ENCODE measurements at places on chromosomes 12 and 14.

DNA sequence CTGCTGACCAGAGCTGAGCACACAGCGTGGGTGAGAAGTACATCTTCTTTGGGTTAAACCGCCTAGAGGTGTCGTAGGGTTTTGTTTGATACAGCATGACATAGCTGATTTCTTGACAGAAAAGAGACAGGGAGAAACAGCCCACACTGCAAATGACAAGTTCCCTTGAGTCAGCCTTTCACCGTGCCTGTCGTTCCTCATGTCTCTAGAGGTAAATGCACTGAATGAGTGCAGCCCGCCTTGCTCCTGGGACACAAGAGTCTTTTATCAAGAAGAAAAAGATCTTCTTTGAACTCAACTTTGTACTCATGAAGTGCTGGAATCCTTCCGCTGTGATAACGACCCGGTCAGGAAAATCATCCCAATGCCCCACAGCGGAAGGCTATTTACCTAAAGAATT lies 77.6 kb downstream of the TMEM132D start:
- DNase-seq: no peak

GRCh38 chr12:2101771-2102170 lies 49.0 kb downstream of the CACNA1C start:
- no peak for DNase-seq

GRCh38 chr12:16583969-16584745 lies 21.8 kb downstream of the LMO3 start:
- no peak for DNase-seq

GRCh38 chr12:3329361-3329760 lies 161.6 kb upstream of the PRMT8 start:
- no peak for DNase-seq

DNA sequence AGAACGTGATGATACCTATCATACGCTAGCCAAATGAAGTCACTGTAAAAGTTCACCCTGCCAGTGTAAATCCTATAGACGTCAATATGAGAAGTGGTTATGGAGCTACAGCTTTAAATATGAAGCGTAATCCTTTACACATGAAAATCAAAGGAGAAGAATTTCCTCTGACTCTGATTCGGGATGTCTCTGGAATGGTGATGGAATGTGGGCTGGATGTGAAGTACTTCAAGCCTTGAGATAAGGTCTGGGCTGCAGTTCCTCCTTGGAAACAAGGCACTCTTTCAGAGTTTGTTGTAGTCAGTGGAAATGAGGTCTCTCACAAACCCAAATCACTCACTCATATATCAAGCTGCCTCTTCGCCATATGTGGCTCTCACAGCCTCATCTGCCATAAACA lies 53.1 kb upstream of the NAP1L1 start:
- DNase-seq: no peak

- no peak for DNase-seq
Measured at GRCh38 chr14:104092931-104093365, 7.4 kb downstream of the ASPG start.

DNA sequence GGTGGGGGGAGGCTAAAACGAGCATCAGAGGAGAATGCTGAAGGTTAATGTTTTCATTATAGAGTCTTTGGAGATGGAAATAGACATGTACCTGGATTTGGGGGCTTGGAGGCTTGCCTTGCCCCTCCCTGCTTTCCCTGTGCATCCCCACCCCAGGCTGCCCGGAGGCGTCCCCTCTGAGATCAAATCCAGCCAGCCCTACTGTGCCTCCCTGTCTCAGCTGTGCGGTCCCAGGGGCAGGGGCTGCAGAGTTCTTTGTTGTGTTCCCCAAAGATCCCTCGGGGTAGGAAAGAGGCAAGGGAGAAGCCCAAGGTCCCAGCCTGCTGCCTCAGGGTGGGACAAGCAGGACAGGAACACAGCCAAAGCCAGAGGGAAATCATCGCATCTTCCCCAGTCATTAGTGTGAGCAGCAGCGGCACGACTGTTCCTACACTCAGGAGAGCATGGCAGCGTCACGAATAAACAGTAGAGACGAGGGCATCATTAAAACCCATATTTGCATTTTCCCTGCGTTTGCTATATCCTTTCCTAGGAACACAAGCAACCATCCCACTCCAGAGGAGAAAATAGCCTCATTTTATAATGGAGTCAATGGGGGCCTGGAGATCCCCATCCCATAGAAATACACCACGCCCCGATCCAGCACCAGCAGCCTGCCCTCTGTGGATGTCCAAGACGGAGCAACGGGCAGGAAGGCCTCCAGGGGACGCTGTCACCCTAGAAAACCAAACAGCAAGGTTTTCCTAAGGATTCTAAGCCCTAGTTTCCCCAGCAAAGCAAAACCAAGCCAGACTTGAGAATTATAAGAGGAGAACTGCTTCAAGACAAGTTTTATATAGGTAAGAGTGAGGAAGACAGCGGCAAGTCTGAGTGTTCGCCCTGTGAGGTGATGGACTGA lies 32.4 kb downstream of the ANO2 start:
- DNase-seq: no peak

- DNase-seq: no peak
Measured at GRCh38 chr12:113200021-113200797, 14.7 kb downstream of the RITA1 start.

DNA sequence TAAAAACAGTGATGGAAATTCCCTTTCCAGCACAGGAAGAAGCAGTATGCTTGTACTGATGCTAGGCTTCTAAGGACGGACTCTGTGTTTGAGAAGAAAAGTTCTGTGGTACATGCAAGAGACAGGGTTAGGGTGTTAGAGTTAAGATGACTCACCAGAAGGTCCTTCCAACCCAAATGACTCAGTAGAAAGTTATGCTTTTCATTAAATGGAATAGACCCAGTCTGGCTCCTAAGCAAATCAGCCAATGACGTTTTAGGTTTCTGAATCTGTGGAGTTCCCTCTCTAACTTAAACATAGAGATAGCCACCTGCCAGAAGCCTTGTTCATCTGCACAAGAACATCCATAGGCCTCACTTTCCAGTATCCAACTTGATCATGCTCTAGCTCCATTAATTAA lies 5.7 kb downstream of the PTHLH start:
- DNase-seq: no peak

DNA sequence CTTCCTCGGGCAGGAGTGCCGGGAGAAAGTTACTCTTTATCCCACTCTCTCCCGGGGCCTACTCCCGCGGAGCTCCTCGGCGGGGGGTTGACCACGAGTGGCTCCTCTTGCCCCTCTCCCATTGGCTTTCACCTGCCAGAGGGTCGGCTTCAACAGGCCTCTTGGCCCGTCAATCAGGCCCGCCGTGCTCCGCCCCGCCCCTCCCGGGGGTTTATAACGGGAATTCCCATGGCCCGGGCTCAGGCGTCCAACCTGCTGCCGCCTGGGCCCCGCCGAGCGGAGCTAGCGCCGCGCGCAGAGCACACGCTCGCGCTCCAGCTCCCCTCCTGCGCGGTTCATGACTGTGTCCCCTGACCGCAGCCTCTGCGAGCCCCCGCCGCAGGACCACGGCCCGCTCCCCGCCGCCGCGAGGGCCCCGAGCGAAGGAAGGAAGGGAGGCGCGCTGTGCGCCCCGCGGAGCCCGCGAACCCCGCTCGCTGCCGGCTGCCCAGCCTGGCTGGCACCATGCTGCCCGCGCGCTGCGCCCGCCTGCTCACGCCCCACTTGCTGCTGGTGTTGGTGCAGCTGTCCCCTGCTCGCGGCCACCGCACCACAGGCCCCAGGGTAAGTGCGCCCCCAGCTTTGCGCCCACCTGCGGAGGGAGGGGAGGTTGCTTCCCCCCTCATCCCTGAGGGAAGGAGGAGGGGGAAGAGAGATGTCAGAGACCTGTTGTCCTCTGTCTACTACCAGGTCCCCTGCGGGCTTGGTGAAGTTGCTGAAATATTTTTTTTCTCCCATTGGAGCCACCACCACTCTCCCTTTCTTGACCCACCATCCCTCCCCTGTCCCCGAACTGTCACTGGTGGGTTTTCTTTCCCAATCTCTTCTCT lies at the start of gene SMOC1:
SMOC1 (plus strand) TSS at position 242 of the 869 bp plus-strand sequence; CDS start at position 505, 263 bp downstream.
- DNase-seq: peak; percentile 79

- DNase-seq: no peak
Measured at GRCh38 chr14:32697704-32698103, 241.0 kb upstream of the NPAS3 start.

DNA sequence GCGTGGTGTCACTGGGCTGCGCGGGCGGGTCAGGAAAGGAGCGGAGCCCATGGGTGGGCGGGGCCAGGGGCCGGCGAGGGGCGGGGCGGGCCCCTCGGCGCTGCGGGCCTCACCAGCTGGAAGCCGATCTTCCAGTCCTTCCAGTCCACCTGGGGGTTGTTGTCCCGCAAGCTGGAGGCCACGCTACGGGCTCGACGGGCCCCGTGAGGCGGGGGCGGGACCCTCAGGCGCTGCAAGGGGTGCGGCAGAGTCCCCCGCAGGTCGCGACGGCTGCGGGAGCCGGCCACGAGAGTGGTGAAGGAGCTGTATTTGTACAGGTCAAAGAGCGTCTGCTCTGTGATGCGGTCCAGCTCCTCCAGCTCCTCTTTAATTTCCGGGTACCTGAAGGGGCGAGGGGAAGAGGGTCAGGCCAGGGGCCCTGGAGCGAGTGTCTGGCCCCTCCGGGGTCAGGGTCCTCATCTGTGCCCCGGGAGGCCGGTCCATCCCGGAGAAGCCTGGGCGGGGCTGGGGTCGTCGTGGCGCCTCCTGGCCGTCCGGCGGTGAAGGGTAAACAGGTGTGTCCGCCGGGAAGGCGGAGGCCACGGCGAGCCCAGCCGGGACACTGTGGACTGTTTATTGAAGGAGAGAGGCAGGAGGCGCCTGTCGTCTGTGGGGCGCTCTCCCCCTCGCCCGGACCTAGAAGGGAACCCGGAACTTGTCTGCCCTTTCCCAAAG lies 11.9 kb downstream of the SCNN1A start:
- no peak for DNase-seq

DNA sequence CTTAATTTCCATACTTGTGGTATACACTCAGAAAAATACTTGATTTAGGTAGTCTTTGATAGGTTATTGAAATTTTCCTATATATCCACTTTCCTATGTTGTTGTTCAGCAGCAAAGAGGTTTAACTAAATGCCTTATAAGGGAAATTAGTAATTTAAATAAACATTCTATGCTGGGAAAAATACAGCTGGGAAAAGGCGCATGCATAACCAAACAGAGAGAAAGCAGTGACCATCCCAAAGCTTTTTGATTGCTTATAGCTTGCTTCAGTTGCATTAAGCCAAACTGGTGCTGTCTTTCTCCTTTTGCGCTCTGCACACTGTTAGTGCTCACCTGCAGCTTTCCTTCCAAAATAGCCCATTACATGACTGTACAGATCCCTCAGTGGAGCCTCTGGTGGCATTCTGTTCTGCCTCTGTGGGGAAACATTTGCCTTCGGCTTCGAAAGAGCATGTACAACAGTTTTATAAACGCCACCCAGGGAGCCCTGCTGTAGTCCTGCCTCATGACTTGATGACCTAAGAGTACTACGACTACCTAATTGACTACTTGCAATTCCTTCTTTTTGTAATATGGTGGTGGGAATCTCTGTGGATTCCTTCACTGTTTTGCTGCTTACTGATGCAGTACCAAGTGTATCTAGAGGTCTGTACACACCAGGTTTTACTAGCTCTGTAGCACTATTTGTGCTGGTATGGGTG lies 120.8 kb downstream of the RALGAPA1 start:
- DNase-seq: no peak

- no peak for DNase-seq
Measured at GRCh38 chr14:75562489-75562888, 15.9 kb upstream of the FLVCR2 start.

DNA sequence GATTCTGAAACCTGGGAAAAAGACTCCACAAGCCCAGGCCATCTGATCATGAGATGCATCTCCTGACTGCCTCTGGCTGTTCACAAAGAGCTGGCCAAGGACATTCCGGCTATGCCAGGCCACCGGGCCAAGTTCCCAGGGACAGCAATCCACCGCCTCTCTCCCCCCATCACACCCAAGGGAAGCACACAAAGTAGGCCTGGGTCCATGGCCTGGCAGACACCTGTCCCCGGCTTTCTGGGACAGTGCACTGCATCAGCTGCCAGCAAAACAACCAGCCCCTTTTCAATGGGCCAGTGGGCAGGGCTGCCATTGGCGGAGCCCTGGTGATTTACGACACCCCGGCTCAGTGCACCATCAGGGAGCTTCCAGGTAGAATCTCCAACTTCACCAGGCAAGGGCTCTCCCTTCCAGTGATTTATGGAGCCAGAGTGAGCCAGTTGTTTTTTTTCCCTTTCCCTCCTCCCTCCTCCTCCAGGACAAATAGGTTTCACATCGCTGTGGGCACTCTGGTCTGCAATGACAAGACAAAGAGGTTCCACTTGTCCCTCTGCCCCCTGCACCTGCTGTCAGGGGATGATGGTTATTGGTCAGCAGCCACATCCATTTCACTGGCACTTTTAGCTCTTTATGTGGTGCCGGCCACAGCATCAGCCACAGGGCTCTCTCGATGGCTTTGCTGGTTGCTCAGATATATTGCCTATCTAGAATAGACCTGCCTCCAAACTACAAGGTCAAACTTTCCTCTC lies 149.6 kb downstream of the SLC38A6 start:
- no peak for DNase-seq

DNA sequence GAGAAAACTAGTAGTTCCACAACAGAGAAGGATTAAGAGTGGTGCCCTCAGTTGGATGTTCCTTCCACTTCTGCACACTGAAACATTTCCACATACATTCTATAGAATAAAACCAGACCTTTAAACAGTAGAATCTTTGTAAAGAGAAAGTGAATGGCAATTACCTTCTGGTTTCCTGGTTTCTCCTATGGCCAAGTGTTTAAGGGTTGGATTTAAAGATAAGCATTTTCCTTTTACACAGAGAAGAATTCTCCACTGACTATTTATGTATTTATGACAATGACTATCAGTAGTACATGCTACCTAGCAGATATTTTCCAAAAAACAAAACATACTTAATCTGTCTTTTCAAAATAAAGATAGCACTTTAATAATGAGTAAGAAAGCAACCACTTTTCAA lies 3.2 kb downstream of the ATG2B start:
- no peak for DNase-seq

DNA sequence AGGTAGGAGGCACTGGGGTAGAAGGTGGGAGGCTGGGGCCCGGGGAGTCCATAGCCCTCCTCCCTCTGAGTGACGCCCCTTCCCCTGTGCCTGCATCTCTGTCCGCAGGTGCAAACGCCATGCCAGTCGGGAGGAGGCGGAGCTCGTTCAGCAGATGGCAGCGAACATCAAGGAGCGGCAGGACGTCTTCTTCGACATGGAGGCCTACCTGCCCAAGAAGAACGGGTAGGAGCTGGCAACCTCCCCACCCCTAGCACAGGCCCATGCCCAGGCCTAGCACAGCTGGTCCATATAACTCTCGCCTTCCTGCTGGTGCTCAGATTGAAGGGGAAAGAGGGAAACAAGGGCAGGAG lies 35.6 kb downstream of the TMEM120B start:
- no peak for DNase-seq

Data from NCI-H2081 treated with DMSO at 0.1 percent for 48 hours (cell line).